Muscle of arm (tissue), 14 donors: ENCODE measurements at places on chromosomes 13 and 19.

- DNase-seq: no peak
Observed at GRCh38 chr13:29859971-29860370, 9.6 kb upstream of the UBL3 start.

DNA sequence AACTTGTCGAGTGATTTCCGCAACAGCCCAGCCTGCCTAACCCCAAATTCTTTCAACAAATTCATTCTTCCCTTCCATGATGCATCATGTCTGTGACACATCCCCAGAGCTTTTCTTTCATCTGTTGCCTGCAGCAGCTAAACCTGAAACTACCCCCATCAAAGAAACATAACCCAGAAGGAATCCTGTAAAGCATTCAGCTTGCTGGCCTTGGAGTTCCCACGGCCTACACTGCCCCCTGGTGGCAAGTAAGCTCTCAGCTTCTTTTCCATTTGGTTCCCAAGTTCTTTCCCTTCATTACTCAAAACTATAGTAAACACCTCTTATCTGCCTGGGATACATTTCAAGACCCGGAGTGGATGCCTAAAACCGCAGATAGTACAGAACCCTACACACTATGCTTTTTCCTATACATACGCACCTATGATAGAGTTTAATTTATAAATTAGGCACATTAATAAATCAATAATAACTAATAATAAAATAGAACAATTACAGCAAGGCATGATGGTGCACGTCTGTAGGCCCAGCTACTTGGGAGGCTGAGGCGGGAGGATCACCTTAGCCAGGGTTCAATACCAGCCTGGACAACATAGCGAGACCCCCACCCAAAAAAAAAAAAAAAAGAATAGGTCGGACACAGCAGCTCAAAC is 7.4 kb downstream of the ETHE1 start:
- peak; percentile 87 for DNase-seq

DNA sequence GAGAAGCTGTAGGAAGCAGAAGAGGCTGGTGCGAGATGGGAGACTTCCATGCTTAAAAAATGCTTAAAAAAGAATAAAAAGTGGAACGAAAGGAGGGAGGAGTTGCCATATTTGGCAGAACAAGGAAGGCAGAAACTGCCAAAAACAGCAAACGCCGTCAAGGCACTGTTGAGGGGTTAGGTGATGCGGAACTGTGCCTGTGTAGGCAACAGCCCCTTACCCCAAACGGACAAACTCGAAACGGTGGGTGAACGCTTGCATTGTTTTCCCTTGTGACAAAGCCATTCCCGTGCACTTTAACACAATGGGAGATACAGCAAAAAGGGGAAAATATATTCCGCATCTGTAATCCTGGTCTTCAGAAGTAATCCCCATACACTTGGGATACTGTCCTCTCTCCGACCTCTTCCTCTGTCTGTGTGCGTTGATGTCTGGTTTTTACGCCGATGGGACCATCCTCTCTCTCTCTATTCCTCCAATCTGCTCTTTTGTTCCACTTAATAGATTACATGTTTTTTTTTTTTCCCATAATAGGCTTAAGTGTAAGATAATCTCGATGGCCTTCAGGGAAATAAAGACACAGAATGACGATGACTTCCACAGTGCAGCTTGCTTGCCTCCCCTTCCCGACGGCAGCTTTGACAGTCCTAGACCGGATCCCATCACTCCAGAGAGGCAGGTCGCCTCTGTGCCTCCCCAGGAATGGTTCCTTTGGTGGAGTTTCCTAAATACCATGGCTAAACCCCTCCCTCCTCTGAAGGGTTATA is 132.7 kb upstream of the RNF113B start:
- DNase-seq: no peak

- no peak for DNase-seq
Observed at GRCh38 chr13:36310417-36311108, 12.9 kb upstream of the CCDC169 start.

DNA sequence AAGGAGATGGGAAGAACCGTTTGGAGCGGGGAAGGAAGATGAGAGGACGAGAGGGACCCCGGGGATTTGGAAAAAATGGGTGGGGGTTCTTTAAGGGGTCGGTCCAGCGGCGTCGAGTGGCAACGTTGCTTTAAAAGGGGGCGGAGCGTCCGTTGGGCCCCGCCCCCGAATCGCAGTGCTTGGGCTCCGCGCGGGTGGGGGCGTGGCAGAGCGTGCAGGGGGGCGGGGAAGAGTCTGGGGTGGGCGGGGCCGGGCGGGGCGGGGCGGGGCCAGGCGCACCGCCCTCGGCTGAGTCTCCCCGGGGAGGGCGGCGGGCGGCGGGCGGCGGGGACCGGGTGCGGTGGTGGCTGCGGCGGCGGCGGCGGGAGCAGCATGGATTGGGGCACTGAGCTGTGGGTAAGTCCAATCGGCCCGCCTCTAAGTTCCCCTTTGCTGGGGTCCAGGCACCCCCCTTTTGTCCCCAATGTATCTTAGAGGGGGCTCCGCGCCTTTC is at the start of gene TRIP10:
TRIP10 (plus strand) TSS at position 291 of the 493 bp plus-strand sequence; CDS start at position 373, 82 bp downstream.
- peak; percentile 92 for DNase-seq

DNA sequence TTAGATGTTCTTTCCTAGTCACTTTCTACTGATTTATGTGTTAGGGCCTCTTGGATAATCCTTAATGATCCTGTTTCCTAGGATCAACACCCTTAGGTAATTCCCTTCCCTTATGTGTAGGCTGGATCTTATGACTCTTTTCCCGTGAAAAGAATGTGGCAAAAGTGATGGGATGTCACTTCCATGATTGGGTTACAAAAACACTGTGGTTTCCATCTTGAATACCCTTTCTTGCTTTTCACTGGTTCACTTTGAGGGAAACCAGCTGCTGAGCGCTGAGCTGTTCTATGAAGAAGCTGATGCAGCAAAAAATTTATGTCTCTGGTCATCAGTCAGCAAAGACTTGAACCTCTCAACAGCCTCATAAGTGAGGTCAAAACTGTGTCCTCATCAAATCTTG is 609.4 kb downstream of the OLFM4 start:
- no peak for DNase-seq

DNA sequence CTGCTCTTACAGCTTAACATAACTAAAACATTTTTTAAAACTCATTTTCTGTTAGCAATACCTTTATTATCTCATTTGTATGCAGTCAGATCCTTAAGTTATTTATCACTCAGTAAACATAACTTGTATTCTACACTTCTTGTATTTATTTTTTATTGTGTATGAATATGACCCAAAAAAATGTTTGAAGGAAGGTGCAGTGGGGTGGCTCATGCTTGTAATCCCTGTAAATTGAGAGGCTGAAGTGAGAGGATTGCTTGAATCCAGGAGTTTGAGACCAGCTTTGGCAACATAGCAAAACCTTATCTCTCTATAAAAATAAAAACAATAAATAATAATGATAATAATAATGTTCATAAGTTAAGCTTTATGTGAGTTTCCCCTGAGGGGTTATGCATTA is 1004.8 kb downstream of the SLITRK5 start:
- DNase-seq: no peak

- DNase-seq: no peak
Observed at GRCh38 chr13:110233951-110234280, 73.0 kb downstream of the COL4A1 start.

DNA sequence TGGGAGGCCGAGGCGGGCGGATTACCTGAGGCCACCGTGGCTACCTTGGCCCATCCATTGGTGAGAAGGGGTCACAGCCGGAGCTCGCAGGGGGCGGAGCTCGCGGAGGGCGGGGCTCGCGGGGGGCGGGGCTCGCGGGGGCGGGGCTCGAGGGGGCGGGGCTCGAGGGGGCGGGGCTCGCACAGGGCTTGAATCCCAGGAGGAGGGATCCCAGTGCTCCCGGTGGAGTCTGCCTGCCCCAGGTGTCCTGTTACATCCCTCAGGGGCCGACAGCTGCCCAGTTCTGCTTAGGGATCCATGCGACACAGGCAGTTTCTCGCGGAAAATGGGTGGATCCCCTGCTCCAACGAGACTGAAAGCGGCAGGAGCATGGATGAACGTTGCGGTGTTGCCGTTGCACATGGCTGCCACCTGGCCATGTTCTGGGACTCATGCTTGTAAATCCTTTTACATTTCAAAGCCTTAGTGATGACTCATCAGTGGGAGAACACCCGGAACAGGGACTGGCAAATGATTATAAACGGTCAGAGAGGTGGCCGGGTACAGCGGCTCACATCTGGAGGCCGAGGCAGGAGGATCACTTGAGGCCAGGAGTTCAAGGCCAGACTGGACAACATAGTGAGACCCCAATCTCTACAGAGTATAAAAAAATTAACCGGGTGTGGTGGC is 25.1 kb downstream of the TMPRSS9 start:
- no peak for DNase-seq

DNA sequence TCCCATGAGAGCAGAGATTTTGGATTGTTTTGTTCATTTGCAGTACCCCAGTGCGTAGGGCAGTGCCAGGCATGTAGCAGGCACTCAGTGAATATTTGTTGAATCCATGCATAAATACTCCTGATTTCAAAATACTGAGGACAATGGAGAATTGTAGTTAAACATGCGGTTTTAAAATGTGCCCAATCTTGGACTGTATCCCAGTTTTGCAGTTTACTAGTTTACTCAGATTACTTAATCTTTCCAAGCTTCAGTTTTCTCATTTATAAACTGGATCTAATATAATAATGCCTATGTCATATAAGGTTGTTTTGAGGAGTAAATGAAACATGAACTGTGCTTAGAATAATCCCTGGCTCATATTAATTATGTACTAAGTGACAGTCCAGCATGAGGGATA is 39.0 kb downstream of the RCBTB2 start:
- DNase-seq: no peak

- DNase-seq: no peak
Observed at GRCh38 chr13:50783717-50784290, 59.7 kb downstream of the DLEU7 start.
